ENCODE measurements at places on chromosomes 6 and 20.
A peak's percentile ranks its signal among the peaks of the same experiment; 100 is the strongest.

GRCh38 chr6:22026164-22026678 lies 270.6 kb downstream of the PRL start:
- DNase-seq = no peak

DNA sequence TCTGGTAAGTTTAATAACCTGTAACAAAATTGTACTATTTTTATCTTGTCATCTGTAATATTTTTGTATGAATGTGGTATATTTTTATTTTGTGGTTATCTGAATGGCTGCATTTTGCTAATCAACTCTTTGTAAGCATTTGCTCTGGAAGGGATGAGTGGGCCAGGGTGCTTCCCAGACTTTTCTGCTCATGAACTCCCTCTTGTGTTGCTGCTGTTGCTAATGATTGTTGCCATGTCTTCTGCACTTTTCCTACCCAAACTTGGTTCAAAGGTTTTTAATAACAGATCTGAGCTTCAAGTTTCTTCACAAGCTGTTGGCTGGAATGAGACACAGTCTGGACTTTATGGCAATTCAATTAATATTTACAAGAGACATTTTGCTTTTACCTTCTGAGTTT lies 1005.7 kb downstream of the HACE1 start:
- no peak for DNase-seq

- no peak for DNase-seq
Observed at GRCh38 chr20:48489656-48490055, 338.1 kb downstream of the PREX1 start.

- no peak for DNase-seq
Observed at GRCh38 chr6:110485491-110485890, 9.1 kb upstream of the SLC22A16 start.

- no peak for DNase-seq
Observed at GRCh38 chr6:24985323-24985722, 49.6 kb upstream of the RIPOR2 start.

DNA sequence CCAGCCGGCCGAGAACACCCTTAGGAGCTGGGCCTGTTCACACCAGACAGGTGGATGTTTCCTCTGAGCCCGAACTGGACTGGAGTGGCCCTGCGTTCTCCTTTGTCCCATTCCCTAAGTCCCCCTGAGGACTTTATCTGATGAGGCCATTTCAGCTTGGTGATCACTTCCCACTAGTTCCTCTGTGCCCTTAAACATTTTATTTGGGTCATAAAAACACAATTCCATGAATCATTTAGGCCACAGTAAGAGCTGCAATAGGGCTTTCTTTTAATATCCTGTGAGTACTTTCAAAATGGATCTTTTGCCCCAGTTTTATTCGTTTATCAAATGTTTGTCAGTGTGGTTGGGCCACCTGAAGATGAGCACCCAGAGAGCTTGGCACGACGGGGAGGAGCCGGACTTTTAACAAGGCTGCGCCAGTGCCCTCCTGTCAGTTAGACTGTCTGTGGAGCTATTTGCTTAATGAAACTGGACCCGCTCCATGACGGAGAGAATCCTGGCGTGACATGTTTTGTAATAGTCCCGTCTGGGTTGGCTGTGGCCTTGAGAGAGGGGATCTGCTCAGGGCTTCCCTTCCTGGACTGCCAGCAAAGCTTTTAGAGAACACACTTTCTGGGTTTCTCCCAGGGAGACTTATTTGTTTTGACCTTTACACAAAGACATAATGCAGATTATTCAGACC lies 53.5 kb downstream of the ZDHHC14 start:
- DNase-seq = peak; percentile 57

Data from uterus (tissue), 4 donors.